ENCODE measurements at places on chromosomes 3 and 15.

DNA sequence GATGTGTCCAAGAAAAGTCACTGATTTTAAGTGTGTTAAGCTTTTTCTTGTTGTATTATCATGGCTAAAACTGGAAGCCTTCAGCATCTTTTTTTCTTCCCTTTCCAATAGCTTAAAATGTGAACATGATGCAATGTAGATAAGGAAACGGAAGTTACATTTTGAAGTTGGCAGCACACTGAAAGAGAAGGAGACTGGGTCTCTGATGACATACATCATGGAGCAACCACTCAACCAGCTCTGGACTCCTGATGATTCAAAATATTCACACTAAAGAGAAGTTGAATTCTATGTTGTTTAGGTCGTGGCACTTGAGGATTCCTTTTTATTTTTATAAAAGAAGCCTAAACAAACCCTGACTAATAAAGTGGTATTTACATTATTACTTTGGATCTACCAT lies 488.3 kb upstream of the ALCAM start:
- no peak for DNase-seq

GRCh38 chr3:81651139-81651538 lies 110.3 kb downstream of the GBE1 start:
- DNase-seq = no peak

DNA sequence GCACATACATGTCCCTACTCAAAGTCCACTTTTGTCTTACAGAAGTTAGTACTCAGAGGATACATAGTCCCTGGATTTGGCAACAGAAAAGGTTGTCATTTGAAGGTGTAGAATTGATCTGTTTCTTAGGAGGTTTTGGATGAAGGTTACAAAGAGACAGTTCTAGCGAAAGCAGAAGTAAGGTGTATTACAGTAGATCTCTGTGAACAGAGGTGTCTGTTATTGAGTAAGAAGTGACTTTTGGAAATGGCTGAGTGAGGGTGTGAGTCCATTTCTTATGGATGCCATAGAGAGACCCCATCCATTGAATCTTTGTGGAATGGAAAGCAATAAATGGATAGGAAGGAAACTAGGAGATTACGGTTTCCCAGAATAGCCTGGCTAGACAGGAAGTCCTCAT lies 5.6 kb downstream of the ZNF662 start:
- DNase-seq = no peak

- no peak for DNase-seq
Measured at GRCh38 chr15:50107591-50108408, 11.2 kb downstream of the ATP8B4 start.

DNA sequence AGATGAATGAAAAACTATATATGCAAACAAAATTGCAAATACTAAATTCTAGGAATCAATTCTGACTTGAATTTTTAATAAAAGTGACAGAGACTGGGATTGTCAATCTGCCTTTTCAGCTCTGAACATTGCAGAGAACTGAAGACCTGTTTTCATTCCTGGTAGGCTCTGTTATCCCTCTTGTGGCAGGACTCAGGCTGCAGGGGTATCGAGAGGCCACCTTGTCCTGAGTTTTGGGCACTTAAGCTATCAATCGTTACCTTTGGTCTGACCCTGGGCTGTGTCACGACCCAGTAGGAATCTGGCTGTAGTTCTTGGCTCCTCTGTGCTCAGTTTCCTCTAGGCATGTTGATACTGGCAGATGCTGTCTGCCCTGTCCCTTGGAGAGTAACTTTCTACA lies 238.0 kb downstream of the CACNA2D3 start:
- DNase-seq = no peak

- no peak for DNase-seq
Measured at GRCh38 chr15:62857411-62857853, 185.1 kb upstream of the TPM1 start.

GRCh38 chr3:120172070-120172469 lies 77.8 kb upstream of the GSK3B start:
- peak; percentile 38 for DNase-seq

DNA sequence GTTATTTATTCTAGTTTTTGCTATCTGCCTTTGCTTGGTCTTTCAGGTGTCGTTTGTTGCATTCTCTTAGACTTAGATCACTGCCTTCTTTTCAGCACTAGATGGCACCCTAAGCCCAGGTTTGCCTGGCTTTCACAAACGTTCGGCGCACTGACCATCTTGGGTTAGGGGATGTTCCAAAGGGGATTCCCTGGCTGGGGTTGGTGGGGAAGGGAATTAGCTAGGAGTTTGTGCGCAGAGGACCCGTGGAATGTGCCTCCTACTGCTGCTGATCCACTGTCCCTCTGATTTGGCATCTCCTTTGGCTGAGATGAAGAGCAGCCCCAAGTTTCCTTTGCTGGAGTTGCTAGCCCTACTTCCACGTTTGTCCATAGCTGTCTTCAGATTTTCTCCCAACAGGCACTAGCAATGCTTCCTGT lies 33.9 kb downstream of the PFN2 start:
- DNase-seq = peak; percentile 11
